ENCODE measurements at places on chromosomes 1 and 21.

- no peak for DNase-seq
Observed at GRCh38 chr1:186234976-186235686, 139.9 kb downstream of the TPR start.

DNA sequence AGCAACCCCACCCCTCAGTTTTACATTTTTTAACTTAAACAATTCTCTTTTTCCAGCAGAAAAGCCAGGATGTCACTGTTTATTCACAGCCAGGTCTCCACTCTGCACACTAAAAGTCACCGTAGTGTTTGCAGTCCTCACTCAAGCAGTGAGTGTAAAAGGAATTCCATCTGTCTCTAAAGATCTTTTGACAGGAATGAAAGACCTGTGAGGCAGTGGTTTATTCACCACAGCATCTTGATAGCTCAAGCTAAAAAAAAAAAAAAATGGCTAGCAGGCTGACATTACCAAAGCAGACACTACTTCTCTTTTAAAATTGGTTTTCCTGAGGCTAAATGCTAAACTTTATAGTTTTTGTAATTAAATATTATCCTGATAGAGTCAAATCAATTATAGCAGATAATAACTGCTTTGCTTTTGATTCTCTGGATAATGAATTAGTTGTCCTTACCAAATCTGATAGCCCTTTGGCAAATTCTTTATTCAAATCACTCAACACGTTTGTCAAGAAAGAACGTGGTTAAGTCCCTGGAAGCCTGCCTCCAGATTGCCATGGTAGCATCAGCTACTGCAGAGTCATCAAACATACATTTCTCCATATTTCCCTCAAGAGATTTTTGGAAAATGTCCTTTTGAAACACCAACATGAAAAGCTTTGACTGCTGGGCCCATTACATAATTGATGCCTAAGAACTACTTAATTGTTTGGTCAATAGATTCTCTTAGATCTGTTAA, 22.2 kb upstream of the SLC5A9 start:
- no peak for DNase-seq

DNA sequence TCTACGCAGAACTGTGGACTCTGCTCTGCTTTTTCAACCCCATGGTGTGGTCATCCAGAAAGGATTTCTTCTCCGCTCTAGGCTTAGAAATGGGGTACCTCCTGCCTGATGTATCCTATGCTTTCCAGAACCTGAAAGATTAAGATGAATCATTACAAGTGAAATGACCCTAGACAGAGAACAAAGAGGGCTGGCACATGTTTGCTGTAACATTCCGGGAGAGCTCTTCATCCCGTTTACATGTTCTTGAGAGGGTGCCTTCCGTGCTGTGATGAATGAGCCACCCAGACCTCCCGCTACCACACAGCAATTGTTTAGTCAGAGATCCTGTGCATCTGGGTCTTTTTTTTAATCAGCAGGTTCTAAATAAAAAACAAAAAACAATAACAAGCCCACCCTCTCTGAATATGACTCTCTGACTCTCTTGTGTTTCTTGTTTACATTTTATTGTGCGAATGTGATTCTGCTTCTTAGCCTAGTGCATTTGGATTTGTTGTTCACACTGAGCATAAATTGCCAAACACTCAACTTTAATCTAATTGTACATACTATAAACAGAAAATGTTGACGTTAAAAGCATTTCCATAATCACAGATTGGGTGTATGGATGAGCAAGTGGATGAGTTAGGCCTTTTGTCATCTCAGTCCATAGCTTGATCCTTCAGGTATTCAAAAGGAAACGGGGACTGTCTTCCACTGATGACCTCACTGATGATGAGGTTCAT, 87.1 kb downstream of the GPR88 start:
- DNase-seq, result no peak

DNA sequence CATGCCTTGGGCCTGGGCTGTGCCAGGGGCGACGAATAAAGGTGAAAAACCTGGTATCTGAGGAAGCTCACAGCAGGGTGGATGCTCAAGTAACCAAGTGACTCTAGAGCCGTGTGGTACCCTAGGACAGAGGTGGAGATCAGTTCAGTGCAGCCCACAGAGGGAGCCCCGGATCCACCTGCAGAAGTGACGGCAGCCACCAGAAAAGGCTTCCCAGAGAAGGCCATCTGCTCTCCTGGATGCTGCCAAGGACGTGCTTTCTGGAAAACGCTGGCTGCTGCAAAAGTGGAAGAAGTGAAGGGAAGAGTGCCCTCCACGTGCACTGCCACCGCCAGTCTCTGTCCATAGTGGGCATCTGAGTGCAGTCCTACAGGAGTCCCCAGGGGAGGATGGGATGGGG, 27.7 kb downstream of the TMCO4 start:
- DNase-seq, result no peak

DNA sequence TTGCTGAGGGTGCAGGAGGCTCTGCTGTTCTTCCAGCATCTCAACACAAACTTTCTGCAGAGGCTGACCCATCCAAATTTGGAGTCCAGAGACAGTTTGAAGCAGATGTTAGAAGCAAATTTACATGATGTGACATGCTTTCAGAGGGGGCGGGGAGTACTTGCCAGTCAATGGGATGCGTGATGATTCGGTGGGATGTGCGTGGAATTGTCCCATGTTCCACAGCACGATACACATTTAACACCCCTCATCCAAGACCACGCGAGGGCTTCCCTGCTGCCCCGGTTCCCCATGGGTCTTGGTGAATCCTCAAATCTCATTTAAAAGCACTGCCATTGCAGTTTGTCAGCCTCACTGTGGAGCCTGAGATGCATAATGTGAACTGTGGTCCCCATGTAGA, 78.6 kb upstream of the TLR5 start:
- no peak for DNase-seq

- DNase-seq, result no peak
Observed at GRCh38 chr1:8721679-8722324, 95.6 kb downstream of the RERE start.

Data from CD4-positive, alpha-beta memory T cell (primary cell).